CD4-positive, alpha-beta T cell treated with Interleukin-10 for 1 hour (primary cell): ENCODE measurements at places on chromosomes 12 and 14.

- no peak for DNase-seq
Observed at GRCh38 chr14:53060046-53060445, 93.1 kb downstream of the DDHD1 start.

GRCh38 chr12:31603546-31604009 is 12.6 kb upstream of the DENND5B start:
- DNase-seq = no peak

- DNase-seq = no peak
Observed at GRCh38 chr12:50786498-50787231, 22.8 kb downstream of the ATF1 start.

DNA sequence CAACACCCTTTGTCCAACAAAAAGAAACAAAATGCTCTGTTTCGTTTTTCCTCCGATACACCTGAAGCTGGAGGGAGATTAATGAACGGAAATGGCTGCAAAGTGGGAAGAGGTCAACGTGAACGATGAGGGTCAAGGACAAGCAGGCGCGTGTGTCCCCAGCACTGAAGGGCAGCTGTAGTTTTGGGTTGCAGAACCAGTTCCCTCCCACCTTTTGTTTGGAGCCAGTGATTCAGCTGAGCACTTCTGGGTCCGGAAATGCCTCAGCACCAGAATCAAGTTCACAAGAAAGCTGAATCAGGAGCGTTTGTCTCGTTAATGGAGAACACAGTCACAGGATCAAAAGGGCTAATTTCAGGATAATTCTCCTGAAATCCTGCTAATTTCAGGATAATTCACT is 51.1 kb upstream of the PWP1 start:
- DNase-seq = no peak

DNA sequence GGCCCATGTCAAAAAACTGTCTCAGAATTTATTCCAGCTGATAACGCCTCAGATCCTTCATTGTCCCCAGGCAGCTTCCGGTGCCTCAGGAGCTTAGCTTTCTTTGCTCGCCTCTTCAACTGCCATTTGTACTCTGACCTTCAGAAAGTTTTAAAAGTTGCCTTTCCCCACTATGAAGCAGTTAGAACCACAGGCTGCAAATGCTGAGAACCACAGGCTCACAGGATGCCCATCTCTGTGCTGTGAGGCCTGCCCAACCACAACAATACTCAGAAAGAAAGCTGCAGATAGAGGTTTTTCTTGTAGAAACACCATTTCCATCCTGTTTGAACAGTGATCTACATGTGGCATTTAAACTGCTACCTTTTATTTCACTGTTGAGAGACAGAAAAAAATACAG is 131.1 kb downstream of the PRKCH start:
- DNase-seq = peak; percentile 76

DNA sequence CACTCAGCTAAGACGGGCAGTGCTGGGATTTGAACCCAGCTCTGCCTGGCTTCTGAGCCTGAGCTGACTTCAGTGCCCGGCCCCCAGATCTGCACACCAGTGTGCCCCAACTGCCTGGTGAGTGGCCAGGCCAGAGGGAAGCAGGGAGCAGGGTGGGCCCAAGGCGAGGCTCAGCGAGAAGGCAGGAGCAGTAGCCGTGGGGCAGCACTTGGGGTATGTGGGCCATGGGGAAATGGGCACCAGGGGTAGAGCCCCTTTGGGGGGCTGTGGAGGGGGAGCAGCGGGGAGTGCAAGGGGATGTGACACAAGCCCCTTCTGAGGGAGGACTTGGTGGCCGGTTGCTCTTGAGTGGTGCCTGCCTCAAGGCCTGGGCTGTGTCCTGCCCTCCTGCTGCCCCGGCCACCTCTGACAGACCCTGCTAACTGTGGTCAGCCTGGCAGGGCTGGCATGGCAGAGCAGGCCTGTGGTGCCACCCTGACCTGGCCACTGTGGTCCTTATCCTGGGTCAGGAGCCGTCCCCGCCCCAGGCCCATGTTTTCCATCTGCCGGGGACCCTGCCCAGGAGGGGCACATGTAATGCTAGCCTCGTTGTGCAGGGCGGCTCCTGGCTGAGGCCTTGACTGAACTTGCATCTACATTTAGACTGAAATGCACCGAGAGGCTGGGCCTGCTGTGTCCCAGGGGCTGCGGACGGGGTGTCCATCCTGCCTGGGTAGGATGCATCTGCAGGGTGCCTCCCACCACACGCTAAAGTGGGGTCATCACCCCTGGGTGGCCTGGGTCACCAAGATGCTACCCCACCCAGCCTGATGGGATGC is 90.5 kb downstream of the KIF26A start:
- no peak for DNase-seq

GRCh38 chr12:28811457-28811856 is 337.6 kb upstream of the FAR2 start:
- DNase-seq = no peak

DNA sequence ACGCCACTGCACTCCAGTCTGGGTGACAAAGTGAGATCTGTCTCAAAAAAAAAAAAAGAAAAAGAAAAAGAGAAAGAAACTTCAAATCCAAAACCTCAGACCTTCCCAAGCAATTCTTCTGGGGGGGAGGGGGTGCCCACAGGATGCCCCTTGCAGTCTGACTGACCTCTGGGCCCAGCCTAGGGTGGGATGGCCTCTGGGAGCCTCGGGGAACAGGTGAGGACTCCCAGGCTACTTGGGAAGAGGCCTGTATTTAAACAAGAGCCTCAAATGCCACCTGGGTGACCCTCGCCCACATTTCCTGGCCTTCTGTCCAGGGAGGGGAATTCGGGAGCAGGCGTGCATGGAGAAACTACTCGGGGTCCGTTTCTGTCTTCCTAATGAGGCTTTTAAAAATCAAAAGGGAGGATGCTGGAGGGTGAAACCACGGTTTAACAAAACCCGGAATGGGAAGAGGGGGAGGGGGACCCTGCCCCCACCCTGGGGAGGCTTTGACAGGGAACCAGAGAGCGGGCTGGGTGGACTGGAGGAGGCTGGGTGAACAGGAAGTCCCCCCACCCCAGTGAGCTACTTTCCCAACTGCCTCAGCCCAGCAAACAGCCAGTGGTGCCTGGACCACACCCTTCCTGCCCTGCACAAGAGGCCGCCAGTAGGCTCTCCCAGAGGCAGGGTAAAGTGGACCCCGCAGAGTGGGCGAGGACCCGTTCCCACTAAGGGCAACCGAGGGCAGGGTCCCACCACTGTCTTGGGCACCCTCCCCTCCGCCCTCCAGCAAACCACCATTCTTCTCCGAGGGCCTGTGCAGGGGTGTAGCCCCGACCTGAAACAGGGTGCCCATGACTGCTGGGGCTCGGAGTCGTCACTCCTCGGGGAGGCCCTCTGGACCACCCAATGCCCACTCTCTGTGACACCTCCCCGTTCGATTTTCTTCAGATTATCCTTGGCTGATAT is 1.5 kb upstream of the FBRSL1 start:
- DNase-seq = peak; percentile 58

DNA sequence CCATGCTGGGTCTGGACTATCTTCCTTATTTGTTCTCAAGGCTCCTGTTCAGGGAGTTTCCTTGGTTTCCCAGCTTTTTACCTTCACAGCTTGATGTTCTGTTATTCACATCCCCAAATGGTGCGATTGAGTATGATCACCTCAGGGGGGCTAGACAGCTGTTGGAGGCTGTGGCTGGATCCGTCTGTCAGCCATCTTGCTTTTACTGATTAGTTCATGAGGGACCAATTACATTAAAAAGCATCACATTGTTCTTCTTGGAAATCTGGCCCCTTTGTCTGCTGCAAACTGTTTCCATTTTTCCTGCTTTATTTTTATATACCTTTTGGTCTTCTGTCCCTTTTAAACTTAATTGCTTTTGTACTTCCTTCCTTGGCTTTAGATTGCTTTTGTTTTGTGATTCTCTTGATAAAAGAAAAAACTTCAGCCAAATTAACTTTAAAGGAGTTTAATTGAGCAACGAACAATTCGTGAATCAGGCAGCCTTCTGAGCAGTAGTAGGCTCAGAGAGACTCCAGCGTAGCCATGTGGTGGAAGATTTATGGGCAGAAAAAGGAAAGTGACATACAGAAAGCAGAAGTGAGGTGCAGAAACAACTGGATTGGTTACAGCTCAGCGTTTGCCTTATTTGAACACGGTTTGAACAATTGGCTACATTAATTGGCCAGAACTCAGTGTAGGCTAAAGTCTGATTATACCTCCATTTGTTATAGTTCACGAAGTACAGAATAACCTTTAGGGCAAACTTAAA is 208.7 kb downstream of the AEBP2 start:
- no peak for DNase-seq

- no peak for DNase-seq
Observed at GRCh38 chr14:72275242-72275641, 343.0 kb downstream of the RGS6 start.

DNA sequence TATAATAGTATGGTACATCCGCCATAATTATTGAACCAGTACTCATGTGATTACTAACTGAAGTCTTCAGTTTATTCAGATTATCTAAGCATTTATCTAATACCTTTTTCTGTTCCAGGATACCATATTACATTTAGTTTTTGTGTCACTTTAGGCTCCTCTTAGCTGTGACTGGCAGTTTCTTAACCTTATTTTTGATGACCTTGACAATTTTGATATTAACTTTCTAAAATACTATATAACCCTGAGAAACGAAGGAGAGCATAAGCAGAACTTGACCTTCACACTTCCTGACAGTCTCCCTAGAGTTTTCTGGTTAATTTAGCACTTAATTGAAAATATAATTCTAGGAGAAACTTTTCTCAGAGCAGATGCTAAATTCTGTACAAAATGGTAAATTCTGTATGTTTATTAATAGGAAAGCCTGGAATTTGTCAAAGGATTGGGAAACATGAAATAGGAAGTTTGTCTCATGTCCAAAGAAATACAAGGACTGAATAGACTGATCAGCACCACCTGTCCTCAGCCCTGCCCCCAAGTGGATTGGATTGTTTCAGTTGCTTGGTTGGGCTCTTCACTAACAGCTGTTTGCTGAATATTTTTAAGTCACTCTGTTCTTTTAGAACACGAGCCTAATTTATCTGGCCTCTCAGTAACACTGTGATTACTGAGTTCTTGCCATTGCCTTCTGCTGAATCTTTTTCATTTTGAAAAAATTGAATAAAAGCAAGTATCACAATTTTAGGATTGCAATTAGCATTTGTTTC is 6.0 kb downstream of the BICDL1 start:
- DNase-seq = no peak

DNA sequence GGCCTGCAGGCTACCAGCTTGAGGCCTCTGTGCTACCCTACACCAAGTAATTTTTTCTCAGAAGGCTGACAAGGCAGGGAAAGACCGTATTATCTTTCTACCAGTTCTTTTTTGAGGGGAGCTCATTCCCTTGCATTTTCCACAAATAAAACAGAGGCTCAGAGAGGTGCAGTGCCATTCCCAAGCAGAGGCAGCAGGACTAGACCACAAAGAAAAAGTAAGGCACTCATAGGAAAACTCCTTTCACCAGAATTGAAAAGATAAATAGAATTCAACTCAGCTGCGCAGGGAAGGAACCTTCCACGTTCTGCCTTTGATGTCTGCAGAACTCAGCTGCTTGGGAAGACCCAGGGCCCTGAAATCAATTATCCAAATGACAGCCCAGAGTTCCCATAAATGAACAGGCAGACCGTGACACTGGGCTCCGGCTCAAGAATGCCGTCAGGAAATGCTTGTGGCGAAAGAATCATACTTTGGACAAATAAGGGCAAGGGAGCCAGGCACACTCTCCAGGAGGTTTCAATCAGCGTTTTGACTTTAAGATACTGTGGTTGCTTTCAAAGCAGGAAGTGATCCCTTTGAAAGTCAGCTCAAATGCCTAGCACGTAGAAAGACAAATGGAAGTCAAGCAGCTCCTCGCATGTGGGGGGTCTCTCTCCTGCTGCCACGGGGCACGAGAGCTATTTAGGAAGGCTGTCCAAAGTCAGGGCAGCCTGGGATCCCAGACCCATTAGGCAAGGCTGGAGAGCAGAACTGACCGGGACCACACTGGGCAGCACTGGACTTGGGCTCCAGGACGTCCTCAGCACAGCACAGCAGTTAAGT is 14.0 kb downstream of the KCTD10 start:
- DNase-seq = no peak

DNA sequence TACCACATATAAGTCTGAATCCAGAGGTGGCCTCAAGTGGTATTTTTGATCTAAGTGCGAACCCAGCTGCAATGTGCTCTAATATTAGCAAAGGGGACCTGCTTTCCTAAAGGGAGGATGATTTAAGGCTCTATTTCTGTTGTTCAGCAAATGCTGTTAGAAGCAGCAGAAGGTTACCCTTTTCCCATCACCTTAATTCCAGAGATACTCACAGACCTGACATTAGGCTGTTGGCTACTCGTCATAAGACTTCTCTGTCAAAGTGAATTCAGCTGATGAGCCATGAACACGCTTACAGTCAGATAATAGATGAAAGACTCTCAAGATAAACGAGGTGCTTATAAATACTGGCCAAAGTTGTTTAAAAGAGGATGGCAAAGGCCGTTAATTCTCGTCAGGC is 308.7 kb upstream of the DDHD1 start:
- DNase-seq = no peak

DNA sequence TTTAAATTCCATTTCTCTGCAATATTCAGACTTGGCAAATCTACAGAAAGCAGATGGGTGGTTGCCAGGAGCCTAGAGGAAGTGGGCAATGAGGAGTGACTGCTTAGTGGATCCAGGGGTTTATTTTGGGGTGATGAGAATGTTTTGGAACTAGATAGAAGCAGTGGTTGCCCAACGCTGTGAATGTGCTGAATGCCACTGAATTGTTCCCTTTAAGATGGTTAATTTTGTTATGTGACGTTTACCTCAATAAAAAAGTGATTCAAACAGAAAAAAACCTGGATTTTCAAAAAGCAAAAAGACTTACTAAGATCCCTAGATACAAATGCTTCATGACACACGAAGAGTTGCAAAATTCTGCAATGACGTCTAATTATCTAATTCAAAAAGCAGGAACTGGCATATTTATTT is 34.2 kb downstream of the DAO start:
- DNase-seq = no peak

- DNase-seq = no peak
Observed at GRCh38 chr12:126219654-126220279, 1154.5 kb downstream of the AACS start.

- DNase-seq = no peak
Observed at GRCh38 chr12:130706885-130707570, 9.1 kb downstream of the RIMBP2 start.

- DNase-seq = peak; percentile 2
Observed at GRCh38 chr12:119809023-119809422, 68.1 kb downstream of the CIT start.

GRCh38 chr12:53868511-53868986 is 70.1 kb upstream of the HOXC13 start:
- DNase-seq = no peak
